ENCODE measurements at places on chromosomes 4 and X.

- DNase-seq, result no peak
These were observed 38.6 kb downstream of the RXFP1 start for GRCh38 chr4:158560284-158560683.

GRCh38 chr4:40550196-40550595, 79.5 kb downstream of the RBM47 start:
- no peak for DNase-seq

- DNase-seq, result no peak
These were observed 159.4 kb downstream of the MAGEB5 start for GRCh38 chrX:26375346-26375745.

GRCh38 chr4:186299291-186299690, 33.3 kb downstream of the F11 start:
- DNase-seq, result no peak

GRCh38 chrX:2427147-2427546, 73.6 kb downstream of the DHRSX start:
- no peak for DNase-seq

- no peak for DNase-seq
These were observed at the start of gene EGFL6 for GRCh38 chrX:13569479-13570260. Gene EGFL6, plus strand, starts transcription at chrX:13569601. Its CDS starts 261 bp downstream, at chrX:13569862.

DNA sequence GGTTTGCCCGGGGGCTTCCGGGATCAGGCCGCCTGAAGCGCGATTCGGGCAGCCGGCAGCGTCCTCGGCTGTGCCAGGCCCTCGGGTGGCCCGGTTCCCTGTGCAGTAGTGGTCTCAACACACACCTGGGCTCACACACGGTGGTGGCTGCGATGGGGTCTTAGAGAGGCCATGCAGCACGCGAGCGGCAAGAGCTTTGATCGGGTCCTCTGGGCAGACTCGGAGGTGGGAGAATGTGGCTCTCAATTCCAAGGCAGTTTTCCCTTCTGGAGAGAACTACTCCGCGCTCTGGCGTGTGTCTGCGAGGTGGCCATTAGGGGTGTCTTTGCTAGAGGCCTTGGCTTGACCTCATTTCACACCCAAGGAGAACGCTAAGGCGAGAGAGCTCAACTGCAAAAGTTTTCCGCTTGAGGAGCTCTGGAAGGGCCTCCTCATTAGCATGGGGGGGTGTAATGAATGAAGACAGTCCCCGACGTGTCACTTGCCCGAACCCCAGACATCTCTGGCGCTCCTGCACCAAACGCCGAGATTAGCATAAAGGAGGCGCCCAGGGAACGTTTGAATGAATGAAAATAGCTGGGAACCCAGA, 771 bp upstream of the RBPJ start:
- no peak for DNase-seq

- no peak for DNase-seq
These were observed 99.0 kb upstream of the SPANXC start for GRCh38 chrX:141341341-141341740.

GRCh38 chr4:58456727-58457384, 1346.7 kb upstream of the IGFBP7 start:
- DNase-seq, result no peak

GRCh38 chr4:4521136-4521535, 20.7 kb downstream of the STX18 start:
- no peak for DNase-seq

DNA sequence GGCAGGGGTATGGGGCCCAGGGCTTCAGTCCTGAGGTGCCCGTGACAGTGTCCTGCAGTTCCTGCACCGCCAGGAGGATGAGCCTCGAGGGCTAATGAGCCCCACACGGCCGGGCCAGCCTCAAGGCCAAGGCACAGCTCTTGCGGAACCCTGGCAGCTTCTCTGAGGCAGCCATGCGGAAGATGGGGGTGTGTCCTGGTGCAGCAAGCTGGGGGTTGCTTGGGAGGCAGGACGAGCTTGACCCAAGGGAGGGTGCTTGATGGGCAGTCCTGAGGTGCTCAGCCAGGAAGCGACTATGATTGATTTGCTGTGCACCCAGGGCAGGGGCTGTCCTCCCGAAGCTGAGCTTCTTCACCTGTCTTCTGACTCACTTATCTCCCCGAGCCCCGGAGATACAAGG, 9.1 kb upstream of the FGFR3 start:
- no peak for DNase-seq

DNA sequence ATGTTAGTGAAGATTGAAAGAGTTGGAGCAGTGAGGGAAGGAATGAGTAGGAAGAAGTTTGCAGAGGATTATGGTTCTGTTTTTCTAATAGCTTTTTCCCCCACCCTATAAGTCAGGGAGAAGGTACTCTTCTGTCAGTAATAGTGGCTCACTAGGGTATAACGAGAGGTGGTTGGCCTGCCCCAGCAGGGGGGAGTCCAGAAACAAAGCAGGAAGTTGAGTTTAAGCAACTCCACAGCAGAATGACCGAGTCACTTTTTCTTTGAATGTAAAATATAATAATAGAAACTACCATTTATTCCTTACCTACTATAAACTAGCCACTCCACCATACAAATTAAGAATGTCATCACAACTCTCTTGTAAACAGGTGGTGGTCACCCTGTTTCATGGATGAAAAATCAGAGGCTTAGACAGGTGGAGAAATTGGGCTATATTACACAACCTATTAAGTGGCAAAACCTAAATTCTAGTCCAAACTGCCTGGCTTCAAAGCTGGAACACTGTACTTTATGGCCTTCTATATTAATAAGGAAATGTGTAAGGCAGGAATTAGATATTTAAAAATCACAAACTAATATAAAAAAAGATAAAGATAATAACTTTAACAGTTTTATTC, 21.9 kb downstream of the AP1AR start:
- no peak for DNase-seq

GRCh38 chrX:39227371-39227770, 426.1 kb downstream of the MID1IP1 start:
- DNase-seq, result no peak

GRCh38 chr4:76723924-76724323, 174.0 kb downstream of the SOWAHB start:
- no peak for DNase-seq

DNA sequence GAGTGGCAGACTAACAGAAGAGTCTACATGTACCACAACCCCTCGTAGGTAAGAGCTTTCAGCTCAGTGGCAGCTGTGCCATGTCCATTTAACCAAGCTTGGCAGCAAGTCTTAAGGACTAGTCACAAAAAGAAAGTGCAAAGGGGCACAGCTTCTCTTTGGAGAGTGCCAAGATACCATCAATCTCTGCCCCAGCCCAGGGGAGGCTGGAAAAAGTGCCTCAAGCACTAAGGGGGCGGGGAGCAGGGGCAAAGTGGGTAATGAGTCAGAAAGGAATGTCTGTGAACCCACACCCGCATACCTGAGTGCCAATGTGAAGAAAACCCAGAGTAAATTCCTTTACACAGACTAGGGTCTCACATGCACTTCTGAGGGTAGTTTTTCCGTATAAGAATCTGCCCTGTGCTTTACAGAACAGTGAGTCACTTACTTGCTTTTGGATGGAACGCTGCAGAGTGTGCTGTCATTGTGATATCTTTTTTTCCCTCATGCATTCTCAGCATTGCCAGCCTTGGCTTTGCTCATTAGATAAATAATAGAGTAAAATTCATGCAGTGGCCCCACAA, 219.8 kb downstream of the ZNF674 start:
- DNase-seq, result no peak

GRCh38 chrX:1052021-1052420, 160.4 kb downstream of the CRLF2 start:
- no peak for DNase-seq
